ENCODE measurements at places on chromosomes 13 and 19.

DNA sequence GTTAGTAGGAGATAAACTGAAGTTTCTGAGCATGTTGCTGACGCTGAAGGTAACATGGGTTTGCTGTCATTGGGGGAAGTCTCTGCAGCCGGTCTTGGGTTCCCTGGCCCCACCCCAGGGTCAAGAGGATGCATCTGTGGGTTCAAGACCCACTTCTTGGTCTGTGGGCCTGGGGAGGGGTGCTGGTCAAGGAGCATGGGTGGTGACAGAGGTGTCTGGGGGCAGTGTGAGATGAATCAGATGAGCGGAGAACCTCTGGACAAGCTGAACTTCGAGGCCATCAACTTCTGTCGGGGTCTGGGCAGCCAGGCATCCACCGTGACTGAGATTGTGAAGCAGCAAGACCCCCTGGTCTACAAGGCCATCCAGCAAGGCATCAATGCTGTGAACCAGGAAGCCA is 51.9 kb downstream of the ACSBG2 start:
- DNase-seq = no peak

DNA sequence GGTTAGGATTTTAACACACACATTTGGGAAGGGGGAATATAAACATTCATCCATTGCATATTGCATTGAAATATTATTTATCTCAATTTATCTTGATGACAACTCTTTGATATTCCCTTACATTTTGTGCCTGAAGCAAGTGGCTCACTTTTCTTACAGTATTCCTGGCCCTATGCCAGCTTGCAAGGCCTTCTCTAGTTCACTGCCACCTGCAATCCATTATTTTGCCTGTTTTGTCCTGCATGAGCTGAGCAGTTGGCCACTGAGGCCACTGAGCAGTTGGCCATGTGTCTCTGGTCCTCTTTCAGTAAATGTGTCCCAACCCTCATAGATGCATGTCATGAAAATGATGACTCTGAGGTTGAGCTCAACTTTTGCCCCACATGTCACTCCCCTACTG is 49.8 kb downstream of the CBY2 start:
- DNase-seq = no peak

DNA sequence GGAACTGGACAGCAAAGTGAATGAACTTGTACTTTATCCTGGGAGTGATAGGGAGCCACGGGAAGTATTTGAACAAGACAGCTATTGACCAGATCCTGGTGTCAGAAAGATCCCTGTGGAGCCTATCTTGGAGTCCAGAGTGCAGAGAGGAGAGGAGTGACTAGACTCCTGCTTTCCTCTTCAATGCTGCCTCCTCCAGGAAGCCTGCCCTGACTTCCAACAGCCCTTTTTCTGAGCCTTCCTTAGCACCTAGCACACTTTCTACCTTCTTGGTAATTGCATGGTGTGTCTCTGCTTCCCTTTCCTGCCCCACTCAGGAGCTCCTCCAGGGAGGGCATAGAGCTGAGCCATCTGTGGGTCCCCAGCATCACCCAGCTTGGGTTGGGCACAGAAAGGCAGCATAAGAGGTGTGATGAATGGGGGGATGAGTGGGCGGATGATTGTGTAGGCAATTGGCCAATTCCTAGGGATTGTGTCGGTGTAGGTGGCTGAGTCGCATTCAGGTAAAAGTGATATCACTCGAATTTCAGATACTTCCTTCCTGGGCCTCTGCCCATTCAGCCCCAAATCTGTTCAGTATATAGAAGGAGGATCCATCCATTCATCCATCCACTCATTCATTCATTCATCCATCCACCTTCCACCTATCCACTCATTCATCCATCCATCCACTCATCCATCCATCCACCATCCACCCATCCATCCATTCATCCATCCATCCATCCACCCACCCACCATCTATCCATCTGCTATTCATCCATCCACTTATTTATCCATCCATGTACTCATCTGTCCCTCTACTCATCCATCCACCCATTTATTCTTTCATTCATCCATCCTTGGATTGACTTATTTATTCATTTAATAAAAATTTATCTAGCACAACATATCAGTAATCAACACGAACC is 26.9 kb downstream of the CYP4F22 start:
- DNase-seq = peak; percentile 20

GRCh38 chr13:62850331-62850730 is 1434.7 kb upstream of the PCDH20 start:
- DNase-seq = no peak

Data from activated CD4-positive, alpha-beta T cell treated with anti-CD3 and anti-CD28 coated beads, Interleukin-2, amount 50 U/mL, for 4 hours (primary cell).